ENCODE measurements at places on chromosomes 1 and 21.

DNA sequence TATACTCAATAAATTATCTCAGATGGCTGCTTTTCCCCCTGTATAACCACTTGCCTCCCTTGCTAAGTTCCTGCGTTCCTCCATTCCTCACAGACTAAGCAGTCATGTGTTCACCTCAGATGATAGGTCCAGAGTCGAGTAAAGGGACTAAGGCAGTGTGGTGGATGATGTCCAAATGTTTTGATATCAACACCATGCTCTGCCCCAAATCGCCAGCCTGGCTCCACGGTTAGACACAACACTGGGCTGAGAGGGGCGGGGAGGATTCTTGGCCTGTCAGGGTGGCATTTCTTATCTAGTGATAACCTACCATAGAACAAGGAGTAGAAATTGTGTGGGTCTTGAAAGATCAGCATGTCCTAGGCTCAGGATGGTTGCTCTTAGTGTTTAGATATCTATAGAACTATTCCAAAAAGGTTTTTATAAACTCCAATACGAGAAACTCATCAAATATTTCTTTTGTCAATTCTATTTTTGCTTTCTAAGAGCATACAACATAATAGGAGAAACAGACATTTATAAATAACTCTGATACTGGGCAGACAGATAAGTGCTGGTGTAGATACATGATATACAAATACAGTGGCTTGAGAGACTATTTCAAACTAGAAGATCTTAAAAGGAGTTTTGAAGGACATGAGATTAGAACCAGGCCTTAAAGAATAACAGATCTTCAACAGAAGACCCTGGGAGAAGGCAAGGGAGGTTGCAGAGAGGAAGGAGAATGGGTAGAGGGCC lies 21.5 kb downstream of the GJA5 start:
- no peak for DNase-seq

- DNase-seq, result no peak
These were observed 4.9 kb upstream of the TTC22 start for GRCh38 chr1:54805981-54806381.

GRCh38 chr1:1221887-1222574 lies 8.1 kb upstream of the TNFRSF4 start:
- no peak for DNase-seq

DNA sequence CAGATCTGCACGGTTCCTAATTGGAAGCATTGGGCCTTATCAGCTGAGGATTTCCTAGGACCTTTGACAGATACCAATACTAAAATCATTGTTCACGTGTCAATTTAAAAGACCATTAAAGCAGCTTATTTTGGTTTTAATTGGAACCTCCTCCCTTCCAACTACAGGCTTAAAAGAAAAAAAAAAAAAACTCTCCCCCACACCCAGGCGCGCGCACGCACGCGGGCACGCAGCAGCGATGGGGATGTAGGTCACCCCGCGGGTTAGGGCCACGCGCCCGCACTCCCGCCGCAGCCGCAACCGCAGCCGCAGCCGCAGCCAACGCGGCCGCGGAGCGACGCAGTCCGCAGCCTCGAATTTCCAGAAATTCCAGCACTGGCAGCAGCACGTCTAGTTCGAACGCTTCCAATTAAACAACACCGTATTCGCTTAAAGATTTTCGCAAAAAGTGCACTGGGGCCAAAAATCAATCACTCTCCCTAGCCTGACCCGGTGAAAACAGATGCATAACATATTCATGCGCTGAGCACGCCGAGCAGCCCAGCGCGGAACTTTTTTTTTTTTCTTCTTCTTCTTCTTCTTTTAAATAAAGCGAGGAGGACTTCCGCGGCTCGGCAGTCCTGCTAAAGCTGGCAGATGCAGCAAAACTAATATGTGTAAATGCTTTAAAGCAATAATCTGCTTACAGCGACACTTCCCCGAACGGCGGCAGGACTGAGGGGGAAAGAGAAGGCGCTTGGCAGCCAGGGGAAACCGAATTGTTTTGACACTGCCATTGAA lies 13.3 kb upstream of the BARHL2 start:
- no peak for DNase-seq

- no peak for DNase-seq
These were observed 3.2 kb downstream of the SLC1A7 start for GRCh38 chr1:53138991-53139884.

GRCh38 chr1:31258581-31258980 lies 18.9 kb upstream of the NKAIN1 start:
- DNase-seq, result no peak

DNA sequence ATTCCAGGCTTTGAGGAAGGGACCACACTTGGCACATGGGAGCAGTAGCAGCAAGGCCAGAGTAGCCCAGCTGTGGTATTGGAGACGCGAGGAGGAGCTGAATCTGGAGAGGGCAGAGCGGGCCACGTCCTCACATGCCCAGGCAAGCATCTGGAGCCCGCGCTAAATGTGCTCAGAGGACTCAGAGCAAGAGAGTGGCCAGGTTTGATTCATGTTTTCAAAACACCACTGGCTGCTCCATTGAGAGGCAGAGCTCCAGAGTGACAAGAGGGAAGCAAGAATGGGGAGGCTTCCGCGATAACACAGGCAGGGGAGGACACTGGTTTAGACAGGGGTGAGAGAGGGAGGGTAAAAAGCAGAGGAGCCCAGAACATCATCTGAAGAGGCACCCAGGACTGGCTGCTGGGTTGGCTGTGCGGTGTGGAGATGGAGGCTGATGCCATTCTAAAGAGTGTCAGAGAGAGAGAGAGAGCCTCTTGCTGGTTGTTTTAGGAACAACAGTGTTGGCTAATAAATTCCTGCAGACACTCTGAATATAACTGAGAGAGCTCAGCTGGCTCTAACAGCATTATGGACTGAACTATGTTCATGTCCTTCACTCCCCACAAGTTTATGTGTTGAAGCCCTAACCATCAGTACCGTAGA lies 32.3 kb downstream of the RCAN1 start:
- DNase-seq, result no peak

DNA sequence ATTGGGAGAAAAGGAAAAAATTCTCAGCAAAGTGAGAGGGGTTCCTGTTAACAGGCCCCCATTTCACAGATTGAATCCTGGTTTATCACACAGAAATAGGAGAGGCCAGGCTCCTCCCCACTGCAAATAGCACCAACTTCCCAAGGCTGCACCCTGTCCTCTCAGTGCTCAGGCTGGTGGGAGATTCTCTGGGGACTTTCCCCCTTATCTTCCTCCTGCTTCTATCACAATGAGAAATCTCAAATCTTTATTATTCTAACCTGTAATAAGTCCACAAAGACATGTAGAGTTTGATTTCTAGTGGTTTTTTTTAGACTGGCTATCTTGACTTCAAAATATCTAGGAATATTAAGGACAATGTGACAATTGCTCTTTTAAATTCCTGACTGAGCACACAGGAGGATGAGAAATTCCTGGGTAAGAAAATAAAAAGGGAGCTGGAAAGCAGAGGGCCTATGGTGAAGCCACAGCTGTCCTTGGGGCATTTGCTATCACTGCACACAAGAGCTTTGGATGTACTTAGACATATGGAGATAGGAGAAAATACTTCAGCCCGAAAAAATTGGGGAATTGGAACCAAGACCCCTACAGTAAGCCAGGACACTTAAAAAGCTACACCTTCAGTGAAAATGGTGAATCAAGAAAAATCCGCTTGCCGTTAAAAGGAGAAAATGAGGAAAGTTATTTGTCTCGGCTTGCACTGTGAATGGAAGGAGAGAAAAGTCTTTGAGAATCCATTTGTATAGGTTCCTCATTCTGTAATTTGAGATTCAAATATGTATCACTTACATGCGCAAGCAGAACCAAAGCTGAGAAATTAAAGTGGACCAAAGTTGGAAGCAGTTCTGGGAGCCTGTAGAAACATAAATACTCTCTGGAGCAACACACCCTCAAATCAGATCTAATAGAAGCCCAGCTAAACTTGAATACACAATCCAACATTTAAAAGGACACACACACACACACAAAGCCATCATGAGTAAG lies 65.9 kb upstream of the C1orf105 start:
- no peak for DNase-seq

- DNase-seq, result no peak
These were observed 670 bp downstream of the CLSTN1 start for GRCh38 chr1:9822897-9823692.

DNA sequence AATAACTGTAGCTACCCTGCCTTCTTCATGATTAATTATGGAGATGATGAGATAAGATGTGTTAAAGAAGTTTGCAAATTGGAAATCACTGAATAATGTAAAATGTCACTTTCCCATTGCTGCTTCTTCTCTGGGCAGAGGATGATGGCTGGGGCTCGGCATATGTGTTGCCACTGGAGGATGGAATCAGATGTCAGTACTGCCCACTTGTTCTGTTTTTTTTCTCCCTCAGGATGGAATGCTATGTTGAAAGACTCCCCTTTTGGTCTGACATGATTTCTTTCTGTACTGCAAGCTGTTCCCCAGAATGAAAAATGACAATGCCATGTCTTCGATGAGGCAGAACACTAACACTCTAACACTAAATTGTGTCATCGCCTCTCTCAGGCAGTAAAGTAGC lies 373.9 kb upstream of the SPAG17 start:
- DNase-seq, result no peak

GRCh38 chr1:201916649-201917249 lies 28.1 kb downstream of the SHISA4 start:
- no peak for DNase-seq

DNA sequence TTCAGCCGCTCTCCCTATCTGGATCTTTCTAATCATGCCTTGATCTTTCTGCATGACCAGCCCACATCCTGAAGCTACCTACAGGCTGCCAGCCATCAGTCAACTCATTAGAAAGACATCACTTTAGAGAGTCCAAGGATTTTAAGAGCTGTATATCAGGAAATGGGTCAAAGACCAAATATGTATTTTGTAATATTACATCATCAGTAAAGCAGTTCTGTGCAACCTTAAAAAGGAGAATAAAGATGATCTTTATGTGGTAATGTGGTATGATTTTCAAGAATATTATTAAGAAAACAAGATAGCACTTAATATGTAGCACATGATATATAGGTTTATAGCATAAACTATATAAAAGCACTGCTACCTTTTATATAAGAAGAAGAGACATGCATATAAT lies 47.6 kb downstream of the SLC30A7 start:
- DNase-seq, result no peak

DNA sequence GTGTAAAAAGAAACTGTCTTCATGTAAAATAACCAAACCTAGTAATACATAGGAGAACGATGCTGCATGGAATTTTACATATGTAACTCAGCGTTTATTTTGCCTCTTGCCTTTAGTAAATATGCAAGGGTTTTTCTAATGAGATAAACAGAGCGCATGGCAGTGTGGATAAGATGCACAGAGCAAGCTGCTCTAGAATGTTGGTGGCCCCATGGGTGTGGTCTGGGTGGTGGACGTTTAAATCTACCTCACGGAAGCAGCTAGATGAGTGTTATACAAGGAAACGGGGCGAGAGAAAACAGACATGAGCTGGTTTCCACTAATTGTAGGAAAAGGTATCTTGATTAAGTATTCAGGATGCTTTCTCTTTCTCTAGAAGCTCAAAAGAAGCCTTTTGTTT lies 205.9 kb downstream of the DSCAM start:
- no peak for DNase-seq

DNA sequence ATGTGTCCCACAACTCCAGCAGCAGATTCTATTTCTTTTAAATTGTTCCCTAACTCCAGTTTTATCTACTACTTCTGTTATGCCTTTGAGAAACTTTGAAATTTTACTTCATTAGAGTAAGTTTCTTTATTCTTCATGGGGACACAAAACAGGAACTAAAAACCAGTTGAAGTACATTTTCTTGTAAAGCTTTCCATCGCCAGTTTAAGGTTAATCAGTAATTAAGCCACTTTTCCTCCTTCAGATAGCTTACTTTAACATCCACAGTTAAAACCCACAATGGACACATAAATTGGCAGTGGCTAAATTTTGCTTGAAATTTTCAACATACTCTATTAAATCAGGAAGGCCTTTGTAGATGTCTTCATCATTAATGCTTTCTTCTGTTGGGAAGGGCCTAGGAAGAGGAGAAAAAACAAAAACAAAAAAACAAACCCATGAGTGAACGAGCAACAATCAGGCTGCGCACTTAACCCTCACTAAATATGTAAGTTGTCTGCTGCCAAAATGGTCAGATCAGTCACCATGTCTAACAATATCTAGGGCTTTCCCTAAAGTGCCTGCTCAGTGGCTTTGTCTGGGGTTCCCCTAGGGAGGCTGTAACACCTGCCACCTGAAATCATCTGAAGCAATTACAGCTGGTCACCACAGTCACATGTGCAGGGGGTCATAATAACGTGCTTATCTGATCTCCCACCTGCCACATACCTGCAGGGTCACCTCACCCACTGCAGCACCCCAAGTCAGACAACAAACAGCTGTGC lies 187.9 kb downstream of the VAV3 start:
- DNase-seq, result no peak

GRCh38 chr21:41668686-41669532 lies 97.9 kb downstream of the RIPK4 start:
- DNase-seq, result no peak

- no peak for DNase-seq
These were observed 9.7 kb downstream of the IFFO2 start for GRCh38 chr1:18946550-18947381.

GRCh38 chr1:103112546-103112945 lies 4.2 kb upstream of the COL11A1 start:
- no peak for DNase-seq

GRCh38 chr21:33968080-33968994 lies 52.7 kb upstream of the ATP5PO start:
- DNase-seq, result no peak

DNA sequence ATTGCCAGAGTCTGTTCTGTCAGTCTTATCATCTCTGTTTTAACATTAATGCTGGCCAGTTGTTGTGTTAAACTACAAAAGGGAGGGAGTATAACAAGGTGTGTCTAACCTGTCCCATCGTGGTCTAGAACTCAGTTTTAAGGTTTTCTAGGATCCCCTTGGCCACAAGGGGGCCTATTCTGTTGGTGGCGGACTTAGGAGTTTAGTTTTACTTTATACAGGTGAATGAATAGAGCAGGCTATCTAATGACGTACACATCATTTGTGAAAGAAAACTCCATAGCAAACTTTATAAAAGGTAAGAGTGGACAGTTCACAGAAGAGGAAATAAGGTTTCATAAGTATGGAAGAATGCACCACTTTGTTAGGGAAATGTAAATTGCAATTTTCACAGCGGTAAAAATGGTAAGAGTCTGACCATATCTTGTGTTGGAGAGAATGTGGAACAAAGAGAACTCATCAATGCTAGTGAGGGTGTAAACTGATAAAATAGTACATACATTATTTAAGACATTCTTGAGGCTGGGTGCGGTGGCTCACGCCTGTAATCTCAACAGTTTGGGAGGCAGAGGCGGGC lies 2.5 kb upstream of the ATF6 start:
- no peak for DNase-seq

DNA sequence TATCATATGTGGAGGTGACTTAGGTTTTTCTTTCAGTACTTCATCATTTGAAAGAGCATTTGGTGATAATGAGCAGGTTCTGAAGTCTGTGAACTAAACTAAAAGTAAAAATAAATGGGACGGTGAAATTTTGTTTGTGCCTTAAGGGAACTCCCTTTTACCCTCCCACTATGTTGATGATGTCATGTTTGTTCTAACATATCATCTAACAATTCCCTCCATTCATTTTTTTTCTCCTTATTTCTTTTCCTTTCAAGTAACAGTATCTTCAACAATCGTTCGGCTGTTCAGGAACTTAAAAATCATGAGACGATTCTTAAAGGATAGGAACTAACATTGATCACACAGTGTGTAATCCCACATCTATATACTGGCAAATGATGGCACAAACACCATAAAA lies 30.0 kb upstream of the IRF2BP2 start:
- DNase-seq, result no peak
